ENCODE measurements at places on chromosomes 1 and 21.

DNA sequence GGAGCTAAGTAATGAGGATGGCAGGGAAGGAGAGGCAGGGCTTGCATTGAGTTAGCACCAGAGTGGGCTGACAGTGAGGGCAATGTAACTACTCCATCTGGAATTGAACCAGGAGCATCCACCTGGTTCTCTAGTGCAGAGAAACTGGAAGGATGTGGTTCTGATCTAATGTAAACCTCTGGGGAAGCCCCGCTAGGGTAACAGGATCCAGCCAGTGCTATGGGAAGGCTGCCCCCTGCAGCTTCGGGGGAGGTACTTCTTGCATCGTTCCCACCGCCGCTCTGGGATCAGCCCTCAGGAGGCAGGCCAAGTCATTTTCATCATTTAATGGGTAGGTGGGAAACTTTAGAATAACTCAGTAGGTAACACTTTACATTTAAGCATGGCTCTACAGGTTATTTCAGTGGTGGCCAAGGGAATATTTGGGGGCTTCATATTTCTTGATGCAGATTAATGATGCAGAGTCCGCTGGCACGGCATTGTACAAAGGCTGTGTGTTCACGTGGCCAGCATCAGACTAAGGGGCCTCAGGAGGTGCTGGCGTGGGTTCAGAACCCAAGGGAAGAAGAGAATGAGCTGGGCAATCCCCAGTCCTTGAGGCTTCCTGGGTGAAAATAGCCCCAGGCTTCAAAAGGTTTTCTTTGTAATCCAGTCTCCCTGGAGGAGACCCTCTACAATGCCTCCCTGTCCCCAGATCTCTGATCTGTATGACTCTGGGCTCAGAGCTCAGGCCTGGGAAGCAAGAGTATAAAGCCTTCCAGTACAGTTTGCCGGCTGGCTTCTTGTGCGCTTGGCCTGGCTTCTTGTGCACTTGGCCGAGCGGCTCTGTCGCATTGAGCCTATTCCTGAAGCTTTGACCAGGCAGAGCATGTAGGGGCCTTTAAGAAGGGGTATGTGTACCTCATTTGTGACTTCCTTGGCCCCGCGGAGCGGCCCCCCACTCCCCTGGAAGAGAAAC, 26.4 kb upstream of the KAZN start:
- peak; percentile 80 for DNase-seq

- no peak for DNase-seq
Measured at GRCh38 chr21:42186591-42186990, 32.3 kb upstream of the ABCG1 start.

DNA sequence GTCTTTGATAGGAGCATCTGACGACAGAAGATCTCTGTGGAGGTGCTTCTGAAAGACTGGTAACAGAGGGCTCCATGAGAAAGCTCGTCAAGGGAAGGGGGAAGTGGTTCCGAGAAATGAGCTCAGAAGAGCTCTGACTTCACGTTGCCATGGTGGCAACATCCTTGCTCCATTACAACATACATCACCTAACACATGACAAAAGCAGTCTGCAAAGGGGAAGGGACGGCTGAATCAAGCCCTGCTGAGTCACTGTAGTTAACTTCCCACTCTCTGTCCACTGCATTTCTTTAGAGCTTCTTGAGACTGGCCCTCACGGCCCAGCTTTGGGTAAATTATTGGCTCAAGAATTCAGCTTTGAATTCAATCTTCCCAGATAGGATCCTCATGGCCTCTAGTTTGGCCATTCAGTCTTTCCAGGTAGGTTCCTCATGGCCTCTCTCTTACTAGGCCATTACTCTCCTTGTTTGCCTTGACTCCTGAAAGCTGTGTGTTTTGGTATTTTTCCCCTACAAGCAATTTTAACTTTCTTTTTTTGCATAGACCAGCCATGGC, 88.0 kb upstream of the ZNF648 start:
- DNase-seq: no peak

DNA sequence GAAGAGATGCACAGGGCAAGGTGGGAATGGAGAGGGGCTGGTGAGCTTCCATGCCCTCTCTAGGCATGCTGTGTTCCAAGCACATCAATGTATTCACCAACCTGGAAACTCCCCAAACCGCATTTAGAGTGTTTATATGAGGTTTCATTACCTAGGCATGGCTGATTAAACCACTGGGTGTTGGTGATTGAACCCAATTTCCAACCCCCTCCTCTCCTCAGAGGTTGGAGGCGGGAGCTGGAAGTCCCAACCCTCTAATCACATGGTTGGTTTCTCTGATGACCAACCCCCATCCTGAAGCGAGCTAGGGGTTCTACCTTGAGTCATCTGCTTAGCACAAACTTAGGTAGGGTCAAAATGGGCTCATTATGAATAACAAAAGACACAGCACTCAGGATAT, 3.0 kb upstream of the PPIE start:
- DNase-seq: no peak

- DNase-seq: no peak
Measured at GRCh38 chr1:192939440-192939839, 119.7 kb downstream of the UCHL5 start.

GRCh38 chr1:66349242-66349641, 184.7 kb upstream of the SGIP1 start:
- DNase-seq: no peak

- no peak for DNase-seq
Measured at GRCh38 chr1:195791796-195792195, 816.4 kb downstream of the KCNT2 start.

DNA sequence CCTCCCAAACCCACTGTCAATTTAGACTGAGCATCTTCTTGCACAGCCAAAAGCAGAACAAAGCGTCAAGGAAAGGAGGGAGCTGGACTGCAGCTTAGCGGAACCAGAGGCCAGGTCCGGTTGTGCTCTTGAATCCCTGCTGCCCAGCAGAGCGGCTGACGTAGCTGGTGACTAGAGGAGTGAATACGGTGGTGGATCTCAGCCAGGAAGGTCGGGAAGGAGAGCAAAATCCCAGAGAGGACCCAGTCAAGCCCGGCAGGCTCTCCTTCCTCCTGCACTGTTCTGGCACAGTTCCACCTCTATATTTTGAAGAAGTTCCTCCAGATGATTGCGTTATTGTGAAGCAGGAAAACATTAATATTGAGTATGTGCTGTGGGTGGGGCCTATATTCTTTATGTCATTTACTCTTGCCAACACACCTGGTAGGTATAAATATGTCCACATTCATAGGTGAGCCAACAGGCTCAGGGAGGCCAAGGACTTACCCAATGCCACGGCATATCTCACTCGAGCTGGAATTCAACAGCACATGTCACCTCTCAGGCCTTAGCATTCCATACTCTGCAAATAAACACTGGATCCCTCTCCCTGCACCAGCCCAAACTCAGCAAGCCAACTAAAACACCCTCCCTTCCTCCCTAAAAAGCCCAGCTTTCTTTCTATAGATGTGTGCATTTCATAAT, 23.6 kb upstream of the ABCB10 start:
- DNase-seq: no peak

DNA sequence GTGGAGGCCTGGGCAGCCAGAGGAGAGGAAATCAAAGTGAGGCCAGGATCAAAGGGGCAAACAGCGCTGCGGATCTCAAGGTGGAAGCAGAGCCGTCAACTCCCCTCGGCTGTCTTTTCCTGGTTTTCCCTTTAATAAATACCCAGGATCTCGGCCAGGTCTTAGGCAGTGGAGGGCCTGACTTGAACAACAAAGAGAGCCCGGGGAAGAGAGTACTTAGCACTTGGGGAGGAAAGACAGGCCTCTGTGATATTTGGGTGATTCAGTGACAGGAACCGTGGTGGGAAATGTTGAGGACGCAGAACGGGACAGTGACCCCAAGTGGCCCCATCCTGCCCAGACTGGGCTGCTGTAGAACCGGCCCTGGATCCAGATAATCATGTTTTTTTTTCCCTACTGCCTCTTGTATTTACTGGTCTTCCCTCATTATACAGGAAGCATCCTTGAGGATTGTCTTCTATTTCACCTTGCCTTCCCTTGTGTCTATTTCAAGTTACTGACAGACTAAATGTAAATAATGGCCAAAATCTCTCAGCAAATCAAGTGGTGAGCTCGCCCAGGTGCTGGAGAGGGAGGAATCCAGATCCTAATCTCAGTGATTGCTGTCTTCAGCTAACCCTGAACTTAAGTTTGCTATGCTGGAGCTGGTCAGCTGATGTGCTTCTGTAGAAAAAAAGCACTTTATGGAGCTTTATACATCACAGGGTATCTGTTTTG, 2.8 kb upstream of the MIXL1 start:
- DNase-seq: no peak

DNA sequence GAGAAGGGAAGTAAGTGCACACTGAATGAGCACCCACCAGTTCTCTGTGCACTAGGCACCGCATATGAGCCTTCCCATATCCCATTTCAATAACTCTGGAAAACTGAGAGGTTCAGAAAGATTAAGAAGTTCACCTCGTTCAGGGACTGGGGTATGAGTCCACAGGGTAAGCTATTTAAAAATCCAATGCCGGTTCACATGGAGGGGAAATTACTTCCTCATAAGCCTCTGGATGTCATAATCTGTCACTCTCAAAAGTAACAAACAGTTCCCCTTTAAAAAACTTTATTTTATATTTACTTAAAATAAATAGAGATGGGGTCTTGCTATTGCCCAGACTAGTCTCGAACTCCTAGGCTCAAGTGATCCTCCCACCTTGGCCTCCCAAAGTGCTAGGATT, 1.9 kb downstream of the OR2B11 start:
- no peak for DNase-seq

- DNase-seq: no peak
Measured at GRCh38 chr1:170674986-170675385, 11.1 kb downstream of the PRRX1 start.

GRCh38 chr1:58753431-58753866, 30.4 kb downstream of the JUN start:
- no peak for DNase-seq

GRCh38 chr1:21568809-21569385, 59.7 kb downstream of the ALPL start:
- no peak for DNase-seq

- no peak for DNase-seq
Measured at GRCh38 chr1:223233410-223234169, 90.5 kb upstream of the TLR5 start.

DNA sequence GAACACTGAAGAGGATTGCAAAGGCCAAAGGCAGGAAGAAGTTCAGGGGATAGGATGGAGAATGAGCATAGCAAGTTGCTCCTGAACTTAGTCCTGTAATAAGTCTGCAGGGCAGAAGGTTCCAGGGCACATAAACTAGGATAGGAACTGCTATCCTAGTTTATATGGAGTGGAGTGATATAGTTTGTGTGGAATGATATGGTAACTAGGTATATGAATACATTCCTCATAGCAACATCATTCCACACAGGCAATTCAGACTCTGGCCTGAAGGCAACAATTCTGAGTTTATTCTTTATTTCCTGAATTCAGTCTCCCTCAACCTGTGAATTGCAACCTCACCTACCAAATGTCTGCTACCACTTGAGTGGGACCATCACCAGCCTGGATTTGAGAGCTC, 154.9 kb upstream of the GREM2 start:
- no peak for DNase-seq

DNA sequence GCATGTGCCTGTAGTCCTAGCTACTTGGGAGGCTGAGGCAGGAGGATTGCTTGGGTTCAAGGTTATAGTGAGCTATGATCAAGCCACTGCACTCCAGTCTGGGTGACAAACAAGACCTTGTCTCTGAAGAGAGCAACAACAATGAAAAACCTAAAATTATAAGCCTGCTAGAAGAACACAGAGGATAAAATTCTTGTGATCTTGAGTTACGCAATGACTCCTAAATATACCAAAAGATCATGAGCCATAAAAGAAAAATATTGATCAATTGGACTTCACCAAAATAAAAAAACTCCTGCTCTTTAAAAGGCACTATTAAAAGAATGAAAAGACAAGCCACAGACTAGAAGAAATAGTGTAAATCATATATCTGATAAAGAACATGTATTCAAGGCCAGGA, 22.3 kb downstream of the LDLRAD1 start:
- no peak for DNase-seq

- no peak for DNase-seq
Measured at GRCh38 chr1:110728388-110729001, 53.8 kb upstream of the KCNA3 start.

- DNase-seq: no peak
Measured at GRCh38 chr1:38077523-38078147, 31.0 kb upstream of the POU3F1 start.

GRCh38 chr1:2946999-2947690, 74.1 kb upstream of the ACTRT2 start:
- no peak for DNase-seq

GRCh38 chr1:51369171-51369570, 38.8 kb upstream of the TTC39A start:
- DNase-seq: no peak
